Astrocyte of the hippocampus (primary cell): ENCODE measurements at places on chromosomes 2 and 18.

GRCh38 chr2:70258532-70258875, 567 bp downstream of the PCYOX1 start:
- no peak for DNase-seq

DNA sequence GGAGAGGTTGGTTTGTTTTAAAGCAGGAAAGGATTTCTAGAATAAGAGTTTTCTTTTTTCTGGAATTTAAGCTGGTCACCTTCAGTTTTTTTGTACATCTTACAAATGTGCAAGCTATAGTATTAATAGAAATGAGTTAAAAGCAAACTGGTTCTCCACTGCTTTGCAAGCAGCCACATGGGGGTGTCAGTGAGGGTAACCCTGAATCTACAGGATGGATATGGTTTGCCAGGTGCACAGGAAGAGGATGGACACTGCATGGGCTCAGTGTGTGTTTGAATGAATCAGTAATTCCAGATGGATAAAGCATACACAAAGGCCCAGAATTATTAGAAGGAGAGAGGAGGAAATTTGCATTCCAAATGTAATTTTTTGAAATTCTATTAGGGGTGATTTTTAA, 89.0 kb downstream of the MAPRE2 start:
- no peak for DNase-seq

DNA sequence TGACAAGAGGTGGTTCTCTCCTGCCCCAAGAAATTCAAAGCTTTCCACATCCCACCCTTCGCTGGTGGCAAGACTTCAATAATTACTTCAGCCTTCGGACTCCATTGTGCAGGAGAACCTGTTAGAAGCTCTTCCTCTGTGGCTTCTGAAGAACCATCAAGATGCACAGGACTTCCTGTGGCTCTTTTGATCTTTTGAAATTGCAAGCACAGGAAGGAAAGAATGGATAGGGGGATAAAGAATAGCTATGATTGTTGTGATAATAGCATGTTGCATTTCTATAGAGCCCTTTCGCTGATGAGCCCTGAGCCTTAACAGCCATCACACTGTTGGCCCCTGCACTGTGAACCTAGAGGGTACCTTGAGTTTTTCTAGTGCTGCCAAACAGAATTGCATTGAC, 7.4 kb downstream of the EPAS1 start:
- no peak for DNase-seq

DNA sequence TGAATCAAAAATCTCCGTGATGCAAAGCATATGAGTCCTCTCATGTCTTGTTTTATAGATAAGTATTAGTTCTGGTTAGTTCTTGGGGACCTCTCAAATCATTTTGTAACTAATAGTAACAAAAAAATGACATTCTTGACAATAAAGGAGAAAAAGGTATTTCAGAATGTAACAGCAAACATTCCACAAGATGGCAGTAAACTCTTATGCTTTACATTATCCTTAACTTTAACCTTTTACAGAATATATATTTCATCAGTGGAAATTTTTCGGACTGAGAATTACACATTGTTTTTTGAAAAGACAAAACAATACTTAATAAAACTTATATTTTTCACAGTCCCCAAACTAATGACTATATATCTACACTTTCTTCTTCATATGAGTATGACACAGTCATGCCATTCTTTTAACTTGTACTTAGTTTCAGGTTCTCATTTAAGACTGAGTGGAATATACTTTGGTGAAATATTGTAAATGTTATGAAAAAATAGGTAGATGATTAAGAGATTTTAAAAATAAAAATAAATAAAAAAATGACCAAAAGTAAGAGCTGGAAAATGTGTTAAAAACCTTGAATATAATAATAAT, 142.9 kb upstream of the NXPH2 start:
- peak; percentile 47 for DNase-seq

DNA sequence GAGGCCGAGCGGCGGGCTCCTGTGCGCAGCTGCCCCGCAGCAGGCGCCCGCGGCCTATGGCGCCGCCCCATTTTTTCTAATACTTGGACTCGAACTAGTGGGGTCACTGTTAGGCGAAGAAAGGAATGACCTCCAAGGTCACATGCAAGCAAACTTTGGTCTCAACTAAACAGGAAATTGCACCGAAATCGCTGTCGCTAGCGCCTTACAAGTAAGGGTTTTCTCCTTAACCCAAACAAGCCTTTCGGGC, 339 bp downstream of the ACAA2 start:
- no peak for DNase-seq

DNA sequence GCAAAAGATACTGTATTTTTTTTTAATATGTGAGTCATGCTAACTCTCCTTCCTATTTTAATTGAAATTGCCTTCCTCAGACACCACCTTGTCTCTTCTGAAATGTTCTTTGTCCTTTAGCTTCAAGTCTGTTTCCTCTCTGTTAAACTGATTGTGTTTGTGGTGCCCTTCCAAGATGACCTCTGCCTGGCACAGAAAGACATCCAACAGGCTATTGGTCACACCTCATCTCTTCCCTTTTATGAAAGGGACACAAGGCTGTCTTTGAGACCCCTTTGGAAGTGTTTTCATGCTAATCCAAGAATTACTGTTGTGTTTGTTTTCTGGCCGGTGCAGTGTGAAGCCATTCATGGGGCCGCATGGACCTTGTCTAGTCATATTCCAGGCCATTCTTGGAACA, 94.0 kb upstream of the PIK3C3 start:
- DNase-seq = no peak

- no peak for DNase-seq
Observed at GRCh38 chr2:23432531-23432930, 47.6 kb downstream of the KLHL29 start.

DNA sequence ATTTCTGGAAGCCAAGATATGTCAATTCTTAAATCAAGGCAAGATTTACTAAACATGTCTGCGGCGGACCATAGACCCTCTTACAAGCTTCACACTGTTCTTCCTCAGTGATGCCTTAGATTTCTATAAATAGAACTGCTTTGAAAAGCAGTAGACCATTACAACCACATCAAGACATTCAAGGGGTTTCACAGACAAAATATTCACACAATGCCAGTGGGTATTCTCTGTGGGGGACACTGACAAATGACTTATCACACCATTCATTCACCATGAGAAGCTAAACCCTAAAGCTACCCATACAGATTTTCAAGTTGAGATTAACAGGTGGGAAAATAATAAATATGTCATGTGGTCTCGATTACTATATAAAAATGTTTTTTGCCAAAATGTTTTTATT, 15.9 kb upstream of the LRRTM4 start:
- no peak for DNase-seq
